CMK (cell line): ENCODE measurements at places on chromosomes 6 and 20.

DNA sequence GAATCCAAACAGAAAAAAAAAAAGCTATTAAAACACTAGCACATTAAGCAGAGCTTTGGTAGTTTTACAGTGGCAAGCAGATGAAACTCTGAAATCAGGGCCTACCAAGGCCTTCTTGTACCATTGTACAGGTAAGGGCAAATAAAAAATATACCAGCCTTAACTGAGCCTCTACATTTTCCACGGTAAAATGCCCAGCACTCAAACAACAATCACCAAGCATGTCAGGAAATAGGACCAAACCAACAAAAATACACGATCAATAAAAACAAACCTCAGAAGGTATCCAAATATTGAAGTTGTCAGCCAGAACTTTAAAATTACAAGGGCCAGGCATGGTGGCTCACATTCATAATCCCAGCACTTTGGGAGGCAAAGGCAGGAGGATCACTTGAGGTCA lies 18.3 kb downstream of the TRERF1 start:
- no peak for DNase-seq

- no peak for DNase-seq
Observed at GRCh38 chr6:105078386-105078708, 101.5 kb downstream of the POPDC3 start.

GRCh38 chr6:148814082-148814790 lies 67.4 kb downstream of the UST start:
- DNase-seq = no peak

GRCh38 chr6:37059344-37060194 lies 54.1 kb downstream of the FGD2 start:
- DNase-seq = no peak

GRCh38 chr6:48110436-48111142 lies 408 bp downstream of the PTCHD4 start:
- no peak for DNase-seq
